Neural progenitor cell (in vitro differentiated cells): ENCODE measurements at places on chromosomes 1 and 21. TPM values are rescaled to one million over a fixed set of nuclear protein-coding genes. Genes with fewer than 3 reads are reported as not detected.

Gene LCE1F
- not detected in 2 replicates for total RNA-seq

Gene HES5
- 6.4 and 28.2 TPM in 2 replicates for total RNA-seq

Gene FMOD
- 0.19 TPM in 1 of 2 replicates, not detected in the other for total RNA-seq

Gene AIM2
- 2.9 and 3.4 TPM in 2 replicates for total RNA-seq

Gene KNCN
- not detected in 2 replicates for total RNA-seq

Gene FGR
- not detected in 2 replicates for total RNA-seq

Gene ALX3
- 1.1 TPM in 1 of 2 replicates, not detected in the other for total RNA-seq

Gene BEND5
- total RNA-seq: 15.9 and 17.6 TPM in 2 replicates

Gene FOXD2
- total RNA-seq: 0.03 and 0.32 TPM in 2 replicates

Gene TNFRSF8
- total RNA-seq: not detected in 2 replicates

Gene MRPL9
- 86.4 and 91.0 TPM in 2 replicates for total RNA-seq

Gene TRIM63
- not detected in 2 replicates for total RNA-seq

Gene TNFSF4
- 1.2 and 2.1 TPM in 2 replicates for total RNA-seq

Gene ALDH4A1
- total RNA-seq: 21.8 and 39.9 TPM in 2 replicates

Gene NBPF9
- total RNA-seq: 14.8 and 15.0 TPM in 2 replicates

Gene WDR47
- 8.2 and 17.3 TPM in 2 replicates for total RNA-seq

Gene RHCE
- 0.22 and 0.43 TPM in 2 replicates for total RNA-seq

Gene THEM5
- not detected in 2 replicates for total RNA-seq

Gene THEMIS2
- 1.7 and 6.7 TPM in 2 replicates for total RNA-seq

Gene EFNA3
- total RNA-seq: 4.0 and 9.6 TPM in 2 replicates

Gene SPRR3
- not detected in 2 replicates for total RNA-seq

Gene SLC35F3
- 0.79 and 1.5 TPM in 2 replicates for total RNA-seq

Gene SPATA17
- total RNA-seq: 1.6 and 2.1 TPM in 2 replicates

Gene TSPAN1
- total RNA-seq: not detected in 2 replicates

Gene DMRTA2
- total RNA-seq: 0.46 TPM in 1 of 2 replicates, not detected in the other

Gene C8B
- total RNA-seq: not detected in 2 replicates

Gene ATP1A2
- total RNA-seq: 88.6 and 154 TPM in 2 replicates

Gene HSD11B1
- total RNA-seq: not detected in 2 replicates

Gene NBPF4
- total RNA-seq: not detected in 2 replicates

Gene ZFP69
- 6.0 and 8.9 TPM in 2 replicates for total RNA-seq

Gene BSND
- total RNA-seq: not detected in 2 replicates

Gene TRPM2
- total RNA-seq: 0.28 TPM in 1 of 2 replicates, not detected in the other

Gene ITGB2
- total RNA-seq: 0.09 TPM in 1 of 2 replicates, not detected in the other

Gene HRNR
- not detected in 2 replicates for total RNA-seq

Gene WDR26
- 52.1 and 62.4 TPM in 2 replicates for total RNA-seq

Gene DNASE2B
- total RNA-seq: not detected in 2 replicates
